Breast epithelium (tissue), 4 donors: ENCODE measurements at places on chromosomes 1 and 21.

DNA sequence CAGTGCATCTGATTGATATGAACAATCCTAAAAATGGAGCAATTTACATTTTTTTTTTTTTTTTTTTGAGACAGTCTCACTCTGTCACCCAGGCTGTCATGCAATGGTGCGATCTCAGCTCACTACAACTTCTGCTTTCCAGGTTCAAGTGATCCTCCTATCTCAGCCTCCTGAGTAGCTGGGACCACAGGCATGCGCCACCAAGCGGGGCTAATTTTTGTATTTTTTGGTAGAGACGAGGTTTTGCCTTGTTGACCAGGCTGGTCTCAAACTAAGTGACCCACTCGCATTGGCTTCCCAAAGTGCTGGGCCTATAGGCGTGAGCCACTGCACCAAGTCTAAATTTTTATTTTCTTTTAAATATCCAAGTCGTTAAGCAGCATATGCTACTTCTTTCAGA lies 109.0 kb downstream of the FAF1 start:
- no peak for DNase-seq
- H3K27me3 ChIP-seq = no peaks in the 10 kb centered on the region
- no peaks in the 10 kb centered on the region for H3K36me3 ChIP-seq
- no peaks in the 10 kb centered on the region for H3K4me1 ChIP-seq
- H3K4me3 ChIP-seq = no peak overlapping the region

- DNase-seq = no peak
- H3K27ac ChIP-seq = no peak overlapping the region
- no peaks in the 10 kb centered on the region for H3K27me3 ChIP-seq
- H3K4me1 ChIP-seq = no peaks in the 10 kb centered on the region
Observed at GRCh38 chr1:37442139-37442538, 32.2 kb upstream of the ZC3H12A start.

DNA sequence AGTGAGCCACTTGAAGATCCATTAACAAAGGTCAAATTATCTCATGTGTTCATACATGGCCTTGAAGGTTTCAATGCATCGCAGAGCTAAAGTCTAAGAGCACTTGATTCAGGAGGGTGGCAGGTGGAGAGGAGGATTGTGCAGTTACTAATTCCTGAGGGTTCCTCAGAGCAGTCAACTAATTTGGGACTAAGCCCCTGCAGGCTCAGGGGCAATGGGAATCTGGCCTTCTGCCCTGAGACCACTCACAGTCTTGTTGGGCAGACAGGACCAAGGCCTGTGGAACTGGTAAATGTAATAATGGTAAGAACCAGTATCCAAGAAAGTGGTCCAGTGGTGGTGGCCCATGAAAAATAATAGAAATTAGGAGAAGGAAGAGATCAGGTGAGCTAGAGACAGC lies 127.4 kb upstream of the HMGB4 start:
- no peak overlapping the region for H3K27ac ChIP-seq
- H3K4me3 ChIP-seq = no peak overlapping the region
- no peak for DNase-seq

DNA sequence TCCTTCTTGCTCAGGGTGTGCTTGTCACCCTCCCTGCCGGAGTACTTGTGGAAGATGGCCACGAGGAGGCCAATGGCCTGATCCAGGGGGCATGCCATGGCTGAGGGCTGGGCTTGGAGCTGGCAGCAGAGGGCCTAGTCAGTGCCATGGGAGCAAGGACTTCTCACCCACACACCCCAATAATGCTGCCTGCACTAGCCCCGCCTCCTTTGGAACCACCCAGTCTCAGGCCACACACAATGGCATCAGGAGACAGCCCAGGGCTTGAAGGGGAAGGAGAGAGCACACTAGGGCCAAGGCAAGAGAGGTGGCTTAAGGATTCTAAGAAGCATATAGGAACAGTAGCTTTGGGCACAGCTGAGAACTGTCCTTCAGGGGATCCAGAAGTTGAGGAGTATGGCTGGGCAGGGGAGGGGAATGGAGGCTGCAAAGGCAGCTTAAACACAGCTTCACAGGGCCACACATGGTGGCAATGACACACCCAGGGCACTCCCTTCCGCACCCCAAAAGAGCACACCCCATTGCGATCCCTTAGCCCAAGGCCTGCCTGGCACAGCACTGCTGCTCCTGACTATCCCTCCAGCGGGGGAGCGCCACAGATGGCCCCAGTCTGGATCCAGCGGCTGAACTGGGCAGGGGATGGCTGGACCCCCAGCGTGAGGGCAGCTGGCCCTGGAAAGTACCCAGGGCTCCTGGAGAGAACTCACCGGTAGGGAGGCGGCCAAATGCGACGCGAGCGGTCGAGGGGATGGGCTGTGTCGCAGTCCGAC lies at the start of gene S100A6:
Gene S100A6, minus strand, starts transcription at position 750 of the 770 bp plus-strand sequence. Its CDS starts 652 bp downstream, at position 98.
- H3K4me1 ChIP-seq = peaks cover under 1% of the 10 kb centered on the region
- peak; percentile 73 for DNase-seq
- no peaks in the 10 kb centered on the region for H3K36me3 ChIP-seq
- peak within 1 kb of the TSS; percentile 86 for H3K4me3 ChIP-seq

DNA sequence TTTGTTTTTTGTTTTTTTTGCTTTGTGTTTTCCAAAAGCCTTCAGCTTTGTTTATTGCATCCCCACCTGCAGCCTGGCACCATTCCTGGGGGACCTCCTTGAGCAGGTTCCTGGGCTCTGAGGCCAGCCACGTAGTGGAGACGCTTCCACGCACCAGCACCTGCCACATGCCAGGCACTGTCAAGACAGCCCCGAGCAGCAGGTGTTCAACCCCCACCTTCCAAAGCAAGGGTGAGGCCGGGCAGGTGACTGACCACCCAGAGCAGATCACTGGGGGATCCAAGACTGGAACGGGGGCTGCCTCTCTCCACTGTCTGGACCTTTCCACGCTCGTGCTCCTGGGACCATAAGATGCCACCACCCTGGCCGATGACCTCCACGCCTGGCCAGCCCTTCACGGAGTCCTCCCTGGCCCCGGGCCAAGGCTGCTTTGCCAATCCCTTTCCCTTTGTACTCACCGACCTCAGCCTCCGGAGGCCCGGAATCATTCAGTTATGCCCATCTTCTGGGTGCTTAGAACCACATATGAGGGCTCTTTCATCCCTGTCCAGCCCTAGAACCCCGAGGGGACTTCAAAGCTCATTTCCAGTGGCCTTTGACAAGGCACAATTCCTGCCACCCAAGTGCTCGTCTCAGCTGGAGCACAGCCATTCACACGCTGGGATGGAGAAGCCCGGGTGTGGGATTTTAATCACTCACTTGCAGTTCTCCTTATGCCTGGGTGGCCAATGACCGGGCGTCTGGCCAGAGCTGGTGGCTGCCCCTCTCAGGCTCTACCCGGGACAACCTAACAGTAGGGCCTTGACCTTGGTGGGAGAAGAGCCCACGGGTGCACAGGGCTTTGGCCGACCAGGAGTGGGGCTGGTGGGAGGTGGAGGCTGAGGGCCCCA lies 330.8 kb downstream of the NPHP4 start:
- H3K4me1 ChIP-seq = no peaks in the 10 kb centered on the region
- no peak for DNase-seq
- no peaks in the 10 kb centered on the region for H3K27me3 ChIP-seq
- H3K27ac ChIP-seq = no peak overlapping the region

- no peak for DNase-seq
- H3K4me1 ChIP-seq = no peaks in the 10 kb centered on the region
- no peak overlapping the region for H3K27ac ChIP-seq
- no peaks in the 10 kb centered on the region for H3K36me3 ChIP-seq
- no peak overlapping the region for H3K4me3 ChIP-seq
Observed at GRCh38 chr1:10178597-10179405, 31.6 kb upstream of the KIF1B start.

GRCh38 chr1:206419783-206420182 lies 50.5 kb upstream of the IKBKE start:
- H3K4me1 ChIP-seq = no peaks in the 10 kb centered on the region
- no peaks in the 10 kb centered on the region for H3K36me3 ChIP-seq
- no peaks in the 10 kb centered on the region for H3K27me3 ChIP-seq
- DNase-seq = no peak
- no peak overlapping the region for H3K4me3 ChIP-seq

- peaks cover 24% of the 10 kb centered on the region for H3K36me3 ChIP-seq
- no peaks in the 10 kb centered on the region for H3K27me3 ChIP-seq
Observed at GRCh38 chr21:33549848-33550771, 7.3 kb downstream of the SON start.

DNA sequence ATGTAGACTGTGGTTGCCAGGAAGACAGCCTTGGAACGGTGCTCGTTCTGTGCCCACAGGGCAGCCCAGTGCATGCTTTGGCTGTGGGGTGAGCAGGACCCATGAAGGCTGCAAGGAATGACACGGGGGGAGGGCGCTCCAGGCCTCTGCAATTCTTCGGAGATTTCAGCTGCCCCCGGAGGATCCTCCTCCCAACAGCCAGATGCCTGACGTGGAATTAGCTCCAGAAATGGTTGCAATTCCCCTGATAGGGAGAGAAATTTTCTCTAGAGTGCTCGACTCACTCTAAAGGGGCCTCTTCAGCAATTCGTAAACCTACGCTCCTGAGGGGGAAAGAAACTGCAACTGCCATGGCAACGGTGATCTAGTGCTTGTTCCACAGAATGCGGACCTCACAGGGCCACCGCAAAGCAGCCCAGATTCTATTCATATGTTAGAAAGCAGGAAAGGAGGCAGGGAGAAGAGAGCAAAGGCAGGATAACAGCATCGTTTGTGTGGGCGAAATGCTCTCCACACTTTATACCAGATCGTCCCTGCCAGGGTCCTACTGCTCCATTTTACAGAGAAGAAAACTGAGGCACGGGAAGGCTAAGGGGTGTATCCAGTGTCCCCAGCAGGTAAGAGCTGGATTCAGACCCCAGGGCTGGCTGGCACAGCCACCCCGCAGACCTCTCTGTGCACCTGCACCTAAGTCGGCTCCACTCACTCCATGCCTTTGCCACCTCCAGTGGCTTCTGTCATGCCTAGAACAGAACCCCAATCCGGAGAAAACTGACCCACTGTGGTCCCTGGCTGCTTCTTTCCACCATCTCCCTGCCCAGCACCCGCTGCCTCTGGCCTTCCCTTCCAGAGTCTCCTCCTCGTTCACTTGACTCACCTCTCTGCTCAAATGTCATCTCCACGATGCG lies 11.9 kb upstream of the PDE9A start:
- no peak overlapping the region for H3K4me3 ChIP-seq
- no peaks in the 10 kb centered on the region for H3K27me3 ChIP-seq
- no peaks in the 10 kb centered on the region for H3K36me3 ChIP-seq
- DNase-seq = no peak

DNA sequence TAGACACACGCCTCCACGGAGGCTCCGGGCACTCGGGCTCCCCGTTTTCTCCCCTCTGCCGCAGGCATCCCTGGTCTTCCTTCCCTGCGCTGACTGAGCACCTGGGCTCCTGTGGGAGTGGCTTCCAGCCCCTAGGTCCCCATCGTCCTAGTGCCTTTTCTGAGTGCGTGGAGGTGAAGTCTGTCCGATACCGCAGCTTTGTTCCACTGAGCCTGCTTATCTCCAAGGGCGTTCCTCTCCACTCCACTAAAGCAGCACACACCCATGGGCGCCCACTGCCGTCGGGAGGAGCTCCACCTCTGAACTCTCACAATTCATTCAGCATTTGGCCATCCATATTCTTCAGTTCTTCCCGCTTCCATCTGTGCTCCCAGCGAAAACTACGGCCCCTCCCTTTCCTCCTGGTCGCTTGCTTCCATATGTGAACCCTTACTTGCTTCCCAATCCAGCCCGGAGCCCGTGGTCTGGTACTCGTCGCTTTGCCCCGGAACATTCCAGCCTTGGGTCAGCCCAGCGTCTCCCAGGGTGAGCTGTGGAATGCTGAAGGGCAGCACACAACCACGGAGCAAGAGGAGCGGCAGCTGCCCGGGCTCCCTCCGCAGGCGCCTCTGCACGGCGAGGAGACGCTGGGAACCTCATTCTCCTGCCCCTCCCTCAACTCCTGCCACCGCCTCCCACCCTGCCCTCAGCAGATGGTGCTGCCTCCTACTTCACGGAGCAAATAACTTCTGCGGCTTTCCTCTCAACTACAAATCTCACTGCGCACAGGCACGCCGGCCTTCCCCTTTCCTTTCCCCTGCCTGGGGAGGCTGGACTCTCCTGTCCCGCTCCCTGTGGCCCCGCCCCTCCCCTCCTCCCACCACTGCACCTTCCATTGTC lies 27.5 kb downstream of the ATP8B2 start:
- DNase-seq = peak; percentile 57
- H3K36me3 ChIP-seq = no peaks in the 10 kb centered on the region
- H3K4me3 ChIP-seq = peak overlapping the region; percentile 50

DNA sequence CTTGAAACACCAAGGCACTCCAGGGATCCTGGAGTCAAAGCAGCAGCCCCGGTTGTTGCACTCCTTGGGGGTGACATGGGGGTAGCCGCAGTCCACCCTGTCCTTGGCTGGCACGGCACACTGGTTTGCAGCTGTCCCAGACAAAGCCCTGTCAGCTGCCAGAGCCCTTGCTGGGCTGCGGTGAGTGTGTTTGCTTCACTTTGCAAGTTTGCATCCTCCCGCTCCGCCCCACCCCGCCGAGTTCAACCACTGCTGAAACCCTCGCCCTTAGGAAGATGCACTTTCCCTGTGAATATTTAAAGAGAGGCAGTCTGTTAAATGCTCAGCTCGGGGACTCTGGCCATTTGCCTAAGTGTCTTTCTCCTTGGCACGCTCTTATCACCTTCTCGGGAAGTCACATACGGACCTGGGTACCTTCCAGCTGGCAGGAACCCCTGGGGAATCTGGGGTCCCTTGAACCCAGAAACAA lies 1.7 kb downstream of the TFF3 start:
- H3K27me3 ChIP-seq = no peaks in the 10 kb centered on the region
- DNase-seq = no peak
- no peaks in the 10 kb centered on the region for H3K4me1 ChIP-seq
- no peaks in the 10 kb centered on the region for H3K36me3 ChIP-seq
- no peak overlapping the region for H3K27ac ChIP-seq

GRCh38 chr1:63238721-63239120 lies 83.6 kb upstream of the FOXD3 start:
- no peaks in the 10 kb centered on the region for H3K4me1 ChIP-seq
- DNase-seq = no peak
- H3K36me3 ChIP-seq = no peaks in the 10 kb centered on the region
- H3K27ac ChIP-seq = no peak overlapping the region

DNA sequence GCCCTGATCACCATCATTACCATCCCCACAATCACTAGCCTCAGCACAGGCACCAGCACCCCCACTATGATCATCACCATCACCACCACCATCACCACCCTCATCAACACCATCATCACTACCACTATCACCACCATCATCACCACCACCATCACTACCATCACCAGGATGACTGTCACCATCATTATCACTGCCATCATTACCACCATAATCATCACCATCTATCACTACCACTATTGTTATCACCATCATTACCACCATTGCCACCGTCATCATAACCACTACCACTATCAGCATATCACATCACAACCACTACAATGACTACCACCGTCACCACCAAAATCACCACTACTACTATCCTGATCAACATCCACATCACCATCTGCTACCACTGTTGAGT lies 57.3 kb upstream of the CASZ1 start:
- no peak overlapping the region for H3K27ac ChIP-seq
- no peak overlapping the region for H3K4me3 ChIP-seq
- no peak for DNase-seq
- no peaks in the 10 kb centered on the region for H3K4me1 ChIP-seq

- peaks cover 6% of the 10 kb centered on the region for H3K36me3 ChIP-seq
- DNase-seq = no peak
- no peaks in the 10 kb centered on the region for H3K4me1 ChIP-seq
Observed at GRCh38 chr1:16289959-16290358, 53.0 kb upstream of the CPLANE2 start.
